ENCODE measurements at places on chromosomes 16 and 17.

DNA sequence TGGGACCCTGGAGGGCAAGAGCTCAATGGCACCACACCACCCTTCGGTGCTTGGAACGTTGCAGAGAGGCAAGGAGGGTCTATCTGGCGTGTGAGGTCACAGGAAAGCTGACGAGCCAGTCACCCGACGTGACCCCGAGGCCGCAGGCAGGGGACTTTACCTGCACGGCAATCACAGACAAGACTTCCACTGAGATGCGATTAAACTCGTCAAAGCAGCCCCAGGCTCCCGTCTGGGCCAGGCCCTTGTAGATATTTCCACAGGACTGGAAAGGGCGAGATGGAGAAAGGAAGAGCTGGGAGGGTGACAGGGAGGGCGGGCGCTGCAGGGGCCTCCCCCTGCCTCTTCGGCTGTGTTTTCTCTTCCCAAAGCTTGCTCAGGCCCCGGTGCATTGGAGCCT lies 78.3 kb downstream of the DNAH17 start:
- no peak for DNase-seq

- DNase-seq, result no peak
These were observed 16.5 kb upstream of the WDR45B start for GRCh38 chr17:82664701-82665182.

DNA sequence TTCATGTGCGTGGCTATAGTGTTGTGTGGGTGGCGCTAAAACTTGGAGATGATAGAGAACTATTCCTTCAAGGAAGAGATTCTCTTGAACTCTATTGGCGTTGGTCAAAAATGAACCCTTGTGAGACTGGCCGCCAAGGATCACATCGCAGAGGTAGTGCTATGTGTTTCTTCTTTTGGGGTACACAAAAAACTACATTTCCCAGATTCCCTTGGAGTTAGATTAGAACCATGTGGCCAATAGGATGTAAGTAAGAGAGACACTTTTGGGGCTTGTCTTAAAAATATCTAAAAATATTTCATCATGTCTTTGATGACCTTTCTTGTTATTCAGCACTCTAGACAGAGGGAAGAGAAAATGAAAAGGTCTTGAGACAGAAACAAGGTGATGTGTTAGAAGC lies 25.4 kb upstream of the DYNLRB2 start:
- no peak for DNase-seq

DNA sequence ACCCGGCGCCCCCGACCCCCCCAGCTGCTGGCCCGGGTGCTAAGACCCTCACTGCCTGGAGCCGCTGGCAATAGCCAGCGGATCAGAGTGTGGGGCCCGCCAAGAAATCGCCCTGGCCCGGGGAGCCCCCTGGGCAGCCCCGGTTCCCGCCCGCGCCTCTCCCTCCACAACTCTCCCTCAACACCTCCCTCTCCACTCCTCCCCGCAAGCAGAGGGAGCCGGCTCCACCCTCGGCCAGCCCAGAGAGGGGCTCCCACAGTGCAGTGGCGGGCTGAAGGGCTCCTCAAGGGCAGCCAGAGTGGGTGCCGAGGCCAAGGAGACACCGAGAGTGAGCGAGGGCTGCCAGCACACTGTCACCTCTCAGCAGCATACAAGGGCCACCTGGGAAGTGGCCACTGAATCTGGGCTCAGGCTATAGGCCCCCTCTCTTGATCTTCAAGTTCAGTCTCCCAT lies 385.5 kb downstream of the SEC14L1 start:
- DNase-seq, result no peak

- DNase-seq, result no peak
These were observed 487.0 kb downstream of the HAPSTR1 start for GRCh38 chr16:9578459-9578858.

DNA sequence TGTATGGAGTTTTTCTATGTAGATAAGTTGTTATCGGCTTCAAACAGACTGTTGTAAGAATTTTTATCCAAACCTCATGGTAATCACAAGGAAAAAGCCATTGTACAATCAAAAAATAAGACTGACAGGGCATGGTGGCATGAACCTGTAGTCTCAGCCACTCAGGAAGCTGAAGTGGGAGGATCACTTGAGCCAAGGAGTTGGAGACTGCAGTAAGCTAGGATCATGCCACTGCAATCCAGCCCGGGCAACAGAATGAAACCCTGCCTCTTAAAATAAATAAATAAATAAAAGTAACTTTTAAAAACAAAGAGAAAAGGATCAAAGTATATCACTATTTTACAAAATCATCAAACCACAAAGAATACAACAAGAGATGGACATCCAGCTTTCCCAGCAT lies 14.4 kb downstream of the OR1A1 start:
- DNase-seq, result peak; percentile 1

GRCh38 chr17:67171560-67171959 lies 73.4 kb downstream of the HELZ start:
- DNase-seq, result no peak

- no peak for DNase-seq
These were observed 230.5 kb downstream of the CCDC182 start for GRCh38 chr17:57514614-57515013.

- DNase-seq, result no peak
These were observed 42.8 kb downstream of the TNFRSF13B start for GRCh38 chr17:16929035-16929680.

DNA sequence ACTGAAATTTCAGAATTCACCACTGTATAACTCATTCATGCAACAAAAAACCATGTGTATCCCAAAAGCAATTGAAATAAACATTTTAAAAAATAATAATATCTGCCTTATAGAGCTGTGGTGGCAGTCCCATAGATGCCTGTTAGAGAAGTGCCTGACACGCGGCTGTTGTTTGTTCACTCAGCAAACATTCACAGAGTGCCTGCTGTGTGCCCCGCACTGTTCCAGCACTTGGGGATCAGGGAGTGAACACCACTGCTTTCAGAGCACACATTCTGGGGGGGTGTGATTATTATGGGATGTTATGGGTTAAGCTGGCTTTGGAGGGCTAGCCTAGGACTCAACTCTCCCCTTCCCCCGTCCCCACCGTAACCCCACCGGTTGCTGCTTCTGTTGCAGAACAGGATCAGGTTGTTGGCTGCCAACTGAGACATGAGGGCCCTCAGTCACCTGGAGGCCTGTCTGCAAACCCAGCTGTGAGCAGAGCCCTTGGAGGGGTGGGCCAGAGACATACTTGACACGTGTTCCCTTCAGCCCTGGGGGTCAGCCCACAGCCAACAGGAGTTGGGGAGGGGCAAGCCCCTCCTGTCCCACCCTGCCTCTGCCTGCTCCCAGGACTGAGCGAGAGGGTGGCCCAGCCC lies 103.3 kb upstream of the CIBAR2 start:
- DNase-seq, result no peak

DNA sequence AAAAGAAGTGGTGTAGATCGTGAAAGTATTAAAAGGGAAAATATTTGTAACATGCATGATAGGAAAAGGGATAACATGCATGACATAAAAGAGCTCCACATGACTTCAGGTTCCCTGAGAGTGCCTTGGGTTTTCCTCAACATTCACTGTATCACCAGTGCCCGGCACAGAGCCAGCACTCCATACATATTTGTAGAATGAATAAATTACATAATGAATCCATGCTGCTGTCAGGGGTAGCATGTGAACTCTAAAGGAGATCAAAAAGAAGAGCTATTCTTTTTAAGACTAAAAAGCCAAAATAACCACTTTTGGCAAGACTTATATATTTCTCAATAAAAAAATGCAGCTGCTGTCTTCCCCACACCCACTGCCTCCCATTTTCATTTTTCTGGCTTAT lies 2.7 kb upstream of the ZNF594 start:
- no peak for DNase-seq

GRCh38 chr17:77613627-77614026 lies 344.9 kb upstream of the TNRC6C start:
- DNase-seq, result no peak

- DNase-seq, result no peak
These were observed 16.1 kb downstream of the SGCA start for GRCh38 chr17:50181591-50182560.

- no peak for DNase-seq
These were observed at the start of gene PPP1R27 for GRCh38 chr17:81834831-81835267. PPP1R27 (minus strand) TSS chr17:81835050; CDS start chr17:81834953, 97 bp downstream.

DNA sequence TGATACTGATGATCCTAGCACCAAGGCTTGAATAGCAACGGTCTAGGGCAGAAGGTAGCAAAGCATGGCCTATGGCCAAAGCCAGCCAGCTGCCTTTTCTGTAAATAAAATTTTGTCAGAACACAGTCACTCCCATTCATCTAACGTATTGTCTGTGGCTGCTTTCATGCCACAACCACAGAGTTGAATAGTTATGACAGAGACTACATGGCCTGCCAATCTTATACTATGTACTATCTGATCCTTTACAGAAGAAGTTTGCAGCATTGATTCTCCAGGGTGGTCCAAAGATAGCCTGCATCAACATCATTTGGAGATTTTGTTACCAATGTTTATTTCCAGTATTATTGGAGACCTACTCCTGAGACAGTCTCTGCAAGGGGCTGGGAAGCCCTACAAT lies 19.9 kb upstream of the MMD start:
- no peak for DNase-seq

DNA sequence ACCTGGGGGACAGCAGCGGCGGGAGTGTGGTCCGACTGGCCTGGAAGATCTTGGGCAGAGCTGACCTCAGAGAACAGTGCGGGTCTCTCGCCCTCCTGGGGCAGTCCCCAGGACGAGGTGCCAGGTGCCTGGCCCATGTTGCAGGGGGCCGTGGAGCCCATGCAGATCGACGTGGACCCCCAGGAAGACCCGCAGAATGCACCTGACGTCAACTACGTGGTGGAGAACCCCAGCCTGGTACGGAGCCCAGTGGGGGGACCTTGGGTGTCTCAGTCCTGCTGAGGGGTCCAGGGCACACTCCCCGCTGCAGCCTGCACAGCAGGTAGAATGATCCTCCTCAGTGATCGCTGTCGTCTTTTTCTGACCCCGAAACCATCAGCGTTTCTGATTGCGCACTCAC lies 1.4 kb downstream of the GPS1 start:
- no peak for DNase-seq

DNA sequence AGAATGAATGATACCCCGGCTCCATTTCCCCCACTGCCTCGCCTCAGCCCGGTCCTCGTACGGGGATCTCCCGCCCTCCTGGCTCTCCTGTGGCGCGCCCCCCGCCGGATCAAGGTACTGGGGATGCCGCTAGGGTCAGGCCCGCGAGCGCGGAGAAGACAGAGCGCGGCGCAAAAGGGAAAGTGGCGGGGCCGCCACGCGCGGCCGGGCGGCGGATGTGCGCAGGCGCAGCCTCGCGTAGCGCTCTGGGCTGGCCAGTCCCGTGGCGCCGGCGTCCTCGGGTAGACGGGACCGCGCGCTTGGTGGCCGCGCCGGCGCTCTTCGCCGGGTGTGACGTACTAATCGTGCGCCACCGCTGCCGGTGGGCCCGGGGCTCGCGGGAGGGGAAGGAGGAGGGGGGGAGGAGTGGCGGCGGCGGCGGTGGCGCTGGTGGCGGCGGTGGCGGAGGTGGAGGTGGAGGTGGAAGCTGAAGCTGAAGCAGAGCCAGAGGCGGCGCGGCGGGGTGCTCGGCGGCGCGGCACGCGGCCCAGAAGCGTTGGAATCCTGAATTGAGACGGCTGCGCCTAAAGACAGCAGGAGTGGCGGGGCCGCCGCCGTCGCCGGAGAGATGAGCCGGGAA lies at the start of gene SENP3:
TSS of gene SENP3 (plus strand) at position 331 of the 619 bp plus-strand sequence. CDS start 1,158 bp downstream, outside the sequence.
- peak; percentile 94 for DNase-seq

DNA sequence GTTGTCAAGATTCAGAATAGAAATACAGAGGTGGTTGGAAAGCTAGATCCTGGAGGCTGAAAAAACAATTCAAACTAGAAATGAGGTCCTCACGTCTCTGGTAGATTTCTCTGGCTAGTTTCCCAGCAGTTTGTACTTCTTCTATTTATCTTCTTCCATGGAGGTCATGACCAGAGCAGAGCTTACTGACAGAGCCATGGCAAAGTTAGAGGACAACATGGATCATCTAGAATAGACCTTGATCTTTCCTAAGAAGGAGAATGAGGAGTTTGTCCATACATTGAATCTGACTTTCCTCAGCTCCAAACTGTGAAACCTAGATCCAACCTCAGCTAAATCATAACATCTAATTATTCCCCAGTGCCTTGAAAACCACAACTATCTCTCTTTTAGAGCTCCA lies 900.8 kb upstream of the GOT2 start:
- no peak for DNase-seq

DNA sequence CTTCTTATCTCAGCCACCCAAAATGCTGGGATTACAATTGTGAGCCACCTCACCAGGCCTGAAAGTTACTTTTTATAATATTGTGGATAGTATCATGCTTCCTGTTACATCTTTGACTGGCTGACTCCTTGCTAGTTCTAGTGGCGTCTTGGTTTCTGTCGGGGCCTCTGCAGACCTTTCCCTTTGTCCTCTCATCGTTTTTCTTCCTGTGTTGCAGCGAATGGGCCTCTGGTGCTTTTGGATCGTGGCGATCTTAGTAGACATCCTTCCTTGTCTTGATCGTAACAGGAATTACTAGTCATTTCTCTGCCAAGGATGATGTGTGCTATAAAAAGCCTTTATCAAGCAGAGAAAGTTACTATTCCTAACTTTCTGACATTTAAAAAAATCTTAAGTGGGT lies 20.8 kb downstream of the ASPSCR1 start:
- DNase-seq, result no peak

DNA sequence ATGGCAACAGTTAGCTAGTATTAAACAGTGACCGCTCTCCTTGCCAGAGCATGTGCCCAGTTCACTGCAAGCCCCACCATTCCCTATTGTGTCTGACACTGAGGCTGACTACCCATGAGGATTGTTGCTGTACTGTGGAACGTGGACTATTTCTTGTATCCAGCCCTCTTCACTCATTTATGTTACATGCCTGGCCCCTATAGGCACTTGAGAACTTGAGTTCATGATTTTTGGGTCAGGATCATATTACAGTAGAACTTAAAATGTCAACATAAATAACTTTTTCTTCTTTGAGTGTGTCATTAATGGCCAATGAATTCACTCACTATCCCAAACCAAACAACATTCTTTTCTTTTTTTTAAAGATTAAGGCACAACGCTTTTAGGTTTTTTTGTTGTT lies 55.7 kb downstream of the LYRM1 start:
- DNase-seq, result no peak

- no peak for DNase-seq
These were observed 16.3 kb downstream of the ITGAD start for GRCh38 chr16:31409433-31409832.

- no peak for DNase-seq
These were observed 68.7 kb downstream of the BANP start for GRCh38 chr16:88019821-88020515.

DNA sequence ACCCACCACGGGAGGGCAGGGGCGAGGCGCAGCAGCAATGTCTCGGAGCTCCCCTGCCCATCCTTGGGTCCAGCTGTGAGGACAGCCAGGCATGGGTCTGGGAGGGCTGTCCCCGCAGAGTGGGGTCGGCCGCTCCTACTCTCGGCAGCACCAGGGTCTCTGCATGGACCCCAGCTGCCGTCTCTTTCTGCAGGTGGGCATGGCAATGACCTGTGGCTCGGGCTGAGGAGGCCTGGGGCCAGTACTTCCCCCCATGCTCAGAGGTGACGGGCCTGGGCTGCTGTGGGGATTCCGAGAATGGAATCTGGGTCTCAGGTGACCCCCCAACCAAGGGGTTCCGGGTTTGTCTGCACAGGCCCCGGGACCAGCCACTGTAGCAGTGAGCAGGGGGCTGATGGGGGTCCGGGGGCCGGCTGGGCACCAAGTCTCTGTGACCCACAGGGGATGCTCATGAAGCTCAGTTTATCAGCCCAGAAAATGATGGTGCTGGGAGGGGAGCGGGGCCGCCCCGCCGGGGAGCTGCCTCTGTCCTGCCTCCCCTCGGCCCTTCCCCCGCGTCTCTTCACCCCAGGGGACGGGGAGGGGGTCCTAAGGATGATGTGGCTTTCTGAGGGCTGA lies 23.5 kb downstream of the CACNA1H start:
- no peak for DNase-seq
